ENCODE measurements at places on chromosomes 4 and X.

GRCh38 chr4:14446904-14447303 lies 555.4 kb upstream of the CPEB2 start:
- H3K36me3 ChIP-seq = no peaks in the 10 kb centered on the region
- no peaks in the 10 kb centered on the region for H3K27me3 ChIP-seq
- H3K27ac ChIP-seq = no peak overlapping the region

GRCh38 chr4:2574009-2574408 lies 37.6 kb downstream of the FAM193A start:
- no peak overlapping the region for H3K4me3 ChIP-seq
- H3K27me3 ChIP-seq = no peaks in the 10 kb centered on the region
- H3K36me3 ChIP-seq = no peaks in the 10 kb centered on the region
- no peaks in the 10 kb centered on the region for H3K4me1 ChIP-seq
- DNase-seq = no peak

DNA sequence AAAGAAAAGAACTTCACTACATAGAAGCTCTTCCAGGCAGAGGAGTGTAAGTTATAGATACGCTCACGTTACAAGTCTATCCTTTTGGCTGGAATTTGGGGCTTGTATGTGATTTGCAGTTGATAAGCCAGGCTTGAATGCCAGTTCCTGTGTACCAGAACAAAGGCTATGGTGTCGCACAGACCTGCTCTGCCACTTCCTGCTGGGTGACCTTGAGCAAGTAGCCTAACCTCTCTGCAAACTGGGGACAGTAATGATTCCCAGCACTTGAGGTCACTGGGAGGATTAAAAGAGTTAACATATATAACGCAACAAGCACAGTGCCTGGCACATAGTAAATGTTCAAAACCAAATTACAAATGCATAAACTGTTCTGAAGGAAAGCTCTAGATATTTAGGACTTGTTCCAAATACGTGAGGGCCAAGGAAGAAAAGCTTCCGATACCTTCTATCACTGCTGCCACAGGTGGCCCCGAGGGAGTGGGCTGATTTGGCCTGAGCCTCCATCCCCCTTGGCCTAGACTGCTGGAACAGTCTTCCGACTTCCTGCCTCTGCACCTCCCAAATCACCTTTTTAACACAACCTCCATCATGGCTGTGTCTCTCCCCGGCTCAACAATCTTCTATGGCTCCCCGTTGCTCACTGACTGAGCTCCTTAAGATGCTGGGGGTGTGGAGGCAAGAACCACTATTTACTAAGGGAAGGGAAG lies 1.3 kb upstream of the SOWAHD start:
- no peak for DNase-seq
- H3K27me3 ChIP-seq = no peaks in the 10 kb centered on the region

DNA sequence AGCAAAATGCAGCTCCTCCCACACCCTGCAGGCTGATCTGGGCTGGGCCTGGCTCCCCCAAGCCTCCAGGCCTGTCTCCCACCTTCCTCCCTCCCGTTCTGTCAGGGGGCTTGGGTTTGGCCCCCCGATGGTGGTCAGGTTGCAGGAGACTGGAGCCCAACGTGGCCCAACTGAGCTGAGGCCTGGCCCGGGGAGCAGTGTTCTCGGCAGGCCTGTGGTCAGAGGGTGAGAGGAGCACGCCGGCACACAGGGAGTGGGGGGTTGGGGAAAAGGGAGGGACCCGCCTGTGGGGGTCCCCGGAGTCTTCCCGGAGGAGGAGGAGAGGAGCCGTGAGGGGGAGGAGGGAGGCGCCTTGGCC lies 43.2 kb upstream of the NKX1-1 start:
- no peaks in the 10 kb centered on the region for H3K27me3 ChIP-seq
- no peak for DNase-seq
- H3K27ac ChIP-seq = no peak overlapping the region
- no peaks in the 10 kb centered on the region for H3K36me3 ChIP-seq

DNA sequence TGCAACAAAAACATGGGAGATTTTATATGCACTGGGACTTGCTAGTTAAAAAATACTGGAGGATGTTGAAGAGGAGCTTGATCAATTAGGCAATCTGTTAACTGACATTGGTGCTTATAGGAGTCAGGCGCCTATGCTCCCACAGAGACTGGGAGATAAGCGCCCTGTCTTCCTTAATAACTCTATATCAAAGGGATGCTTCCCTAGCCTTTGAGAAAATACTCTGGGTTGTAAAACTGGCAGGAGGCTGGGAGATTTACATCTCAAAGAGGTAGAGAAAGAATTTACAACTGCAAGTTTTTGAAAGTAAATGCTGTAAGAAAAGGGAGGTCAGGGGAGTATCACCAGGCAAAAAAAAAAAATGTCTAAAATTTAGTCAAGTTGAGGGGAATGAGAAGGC lies 325.4 kb downstream of the PCDH10 start:
- H3K4me1 ChIP-seq = no peaks in the 10 kb centered on the region
- no peaks in the 10 kb centered on the region for H3K27me3 ChIP-seq
- H3K27ac ChIP-seq = no peak overlapping the region
- H3K4me3 ChIP-seq = no peak overlapping the region
- DNase-seq = no peak

- H3K4me1 ChIP-seq = peaks cover 27% of the 10 kb centered on the region
- H3K4me3 ChIP-seq = no peak overlapping the region
- H3K27me3 ChIP-seq = no peaks in the 10 kb centered on the region
- no peak overlapping the region for H3K27ac ChIP-seq
- DNase-seq = peak; percentile 40
- H3K36me3 ChIP-seq = no peaks in the 10 kb centered on the region
Measured at GRCh38 chr4:56731857-56732256, 50.8 kb upstream of the HOPX start.

- no peak overlapping the region for H3K27ac ChIP-seq
- no peaks in the 10 kb centered on the region for H3K36me3 ChIP-seq
- no peak overlapping the region for H3K4me3 ChIP-seq
- DNase-seq = no peak
Measured at GRCh38 chr4:6339818-6340445, 70.3 kb downstream of the WFS1 start.

DNA sequence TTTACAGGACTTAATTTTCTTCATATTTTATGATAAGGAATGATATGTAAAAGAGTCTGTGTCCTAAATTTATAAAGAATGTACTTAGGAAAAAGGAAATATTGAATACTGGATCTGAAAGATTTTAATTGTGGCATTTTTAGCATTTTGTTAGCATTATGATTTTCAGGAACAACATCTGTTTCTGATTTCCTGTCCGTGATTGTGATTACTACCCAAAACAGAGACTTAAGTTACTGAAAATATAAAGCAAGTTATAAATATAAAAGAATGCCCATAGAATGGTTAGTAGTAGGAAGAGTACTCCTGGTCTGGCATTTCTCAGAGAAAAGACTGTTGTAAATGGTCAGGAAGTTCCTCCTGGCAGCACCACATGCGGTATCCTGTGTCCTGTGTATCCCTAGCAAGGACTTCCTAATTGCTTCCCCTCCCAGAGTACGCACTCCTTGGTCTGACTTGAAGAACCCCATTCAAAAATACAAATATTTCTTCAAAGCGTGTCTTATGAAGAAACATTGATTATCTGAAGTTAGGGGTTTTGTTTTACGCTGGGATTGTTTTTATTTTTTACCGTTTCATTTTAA lies 88.9 kb downstream of the RS1 start:
- DNase-seq = no peak
- H3K27me3 ChIP-seq = no peaks in the 10 kb centered on the region
- no peak overlapping the region for H3K4me3 ChIP-seq
- no peaks in the 10 kb centered on the region for H3K36me3 ChIP-seq
- H3K27ac ChIP-seq = no peak overlapping the region

- no peaks in the 10 kb centered on the region for H3K27me3 ChIP-seq
- H3K36me3 ChIP-seq = no peaks in the 10 kb centered on the region
- no peaks in the 10 kb centered on the region for H3K4me1 ChIP-seq
- no peak overlapping the region for H3K27ac ChIP-seq
- no peak for DNase-seq
Measured at GRCh38 chr4:184962125-184962638, 56.1 kb upstream of the HELT start.

DNA sequence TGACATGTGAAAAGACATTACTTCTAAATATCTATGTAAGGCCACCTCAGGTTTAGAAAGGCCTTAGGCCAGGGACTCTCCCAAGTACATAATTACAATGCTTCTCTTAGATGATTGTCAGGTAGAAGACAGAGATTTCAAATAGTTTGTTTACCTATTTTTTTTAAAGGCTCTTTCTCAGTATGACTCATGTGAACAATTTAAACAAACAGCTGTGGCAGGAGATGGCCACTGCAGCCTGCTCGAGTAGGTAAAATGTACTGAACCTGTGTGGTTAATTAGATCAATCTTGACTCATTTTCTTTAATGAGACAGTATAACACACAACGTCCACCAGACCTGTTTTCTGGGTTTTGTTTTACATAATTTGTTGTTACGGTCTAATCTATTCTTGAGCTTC lies 50.2 kb downstream of the LEF1 start:
- H3K4me1 ChIP-seq = peaks cover 39% of the 10 kb centered on the region
- no peak overlapping the region for H3K27ac ChIP-seq
- H3K27me3 ChIP-seq = no peaks in the 10 kb centered on the region
- H3K36me3 ChIP-seq = no peaks in the 10 kb centered on the region
- no peak overlapping the region for H3K4me3 ChIP-seq

GRCh38 chrX:6363188-6363587 lies 134.5 kb upstream of the NLGN4X start:
- DNase-seq = no peak
- no peaks in the 10 kb centered on the region for H3K36me3 ChIP-seq
- H3K4me1 ChIP-seq = no peaks in the 10 kb centered on the region
- H3K27ac ChIP-seq = no peak overlapping the region
- no peaks in the 10 kb centered on the region for H3K27me3 ChIP-seq

DNA sequence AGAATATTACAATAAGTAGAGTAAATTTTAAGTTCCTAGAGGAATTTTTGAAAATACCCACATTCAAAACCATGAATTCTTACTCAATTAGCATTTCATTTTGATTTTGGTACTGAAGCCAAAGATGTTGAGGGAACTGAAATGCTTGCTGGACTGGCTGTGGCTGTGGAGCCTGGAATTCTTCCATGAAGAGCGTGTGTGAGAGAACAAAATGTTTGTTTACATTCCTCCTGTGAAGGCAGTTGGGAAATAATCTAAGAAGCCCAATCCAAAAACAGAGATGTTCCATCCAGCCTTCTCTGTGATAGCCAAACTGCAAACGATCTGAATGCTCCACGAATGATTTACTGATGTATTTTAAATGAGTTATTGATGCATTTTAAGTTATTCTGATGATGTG lies 3.8 kb upstream of the ADH1B start:
- H3K27me3 ChIP-seq = no peaks in the 10 kb centered on the region
- H3K27ac ChIP-seq = peak overlapping the region; percentile 54
- no peaks in the 10 kb centered on the region for H3K36me3 ChIP-seq
- H3K4me3 ChIP-seq = no peak overlapping the region
- DNase-seq = peak; percentile 27

DNA sequence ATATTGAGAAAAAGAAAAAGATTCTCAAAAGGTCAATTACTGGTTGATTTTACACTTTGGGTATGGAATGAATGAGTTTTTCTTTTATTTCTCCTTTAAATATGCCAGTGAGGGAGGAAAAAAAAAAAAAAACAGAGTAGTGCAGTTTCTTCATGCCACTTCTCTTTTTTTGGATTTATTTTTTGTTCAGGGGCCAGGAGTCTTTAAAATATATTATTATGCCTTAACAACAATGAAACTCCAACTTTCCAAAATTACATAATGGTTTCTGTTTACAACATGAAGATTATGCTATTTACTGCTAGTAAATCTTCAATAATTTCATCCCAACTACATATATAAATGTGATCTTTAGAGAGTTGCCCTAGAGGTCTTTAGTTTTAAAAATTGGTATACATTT lies 31.9 kb downstream of the DTHD1 start:
- no peak overlapping the region for H3K27ac ChIP-seq
- no peak overlapping the region for H3K4me3 ChIP-seq
- H3K27me3 ChIP-seq = no peaks in the 10 kb centered on the region
- no peaks in the 10 kb centered on the region for H3K4me1 ChIP-seq
- no peaks in the 10 kb centered on the region for H3K36me3 ChIP-seq
- DNase-seq = no peak

DNA sequence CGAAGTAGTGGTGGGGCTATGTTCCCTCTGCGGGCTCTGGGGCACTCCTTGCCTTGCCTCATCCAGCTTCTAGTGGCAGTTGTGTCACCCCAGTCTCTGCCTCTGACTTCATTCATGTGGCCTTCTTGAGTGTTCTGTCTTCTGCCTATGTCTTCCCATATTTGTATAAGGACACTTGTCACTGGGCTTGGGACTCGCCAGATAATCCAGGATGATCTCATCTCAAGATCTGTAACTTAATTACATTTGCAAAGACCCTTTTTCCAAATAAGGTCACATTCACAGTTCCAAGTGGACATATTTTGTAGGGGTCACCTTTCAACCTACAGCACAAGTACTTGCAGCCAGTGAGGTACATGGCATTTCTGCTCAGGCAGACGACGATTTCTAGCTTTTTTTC lies 30.3 kb upstream of the CLDN24 start:
- H3K27ac ChIP-seq = no peak overlapping the region
- H3K36me3 ChIP-seq = no peaks in the 10 kb centered on the region
- H3K4me3 ChIP-seq = no peak overlapping the region
- no peak for DNase-seq
- no peaks in the 10 kb centered on the region for H3K4me1 ChIP-seq
- no peaks in the 10 kb centered on the region for H3K27me3 ChIP-seq

- H3K36me3 ChIP-seq = no peaks in the 10 kb centered on the region
- H3K27ac ChIP-seq = no peak overlapping the region
- no peaks in the 10 kb centered on the region for H3K4me1 ChIP-seq
- H3K4me3 ChIP-seq = no peak overlapping the region
Measured at GRCh38 chr4:188821500-188821899, 682.3 kb downstream of the TRIML1 start.

GRCh38 chr4:171239196-171239595 lies 574.0 kb upstream of the GALNTL6 start:
- no peaks in the 10 kb centered on the region for H3K36me3 ChIP-seq
- H3K27me3 ChIP-seq = no peaks in the 10 kb centered on the region
- no peak overlapping the region for H3K4me3 ChIP-seq
- no peak overlapping the region for H3K27ac ChIP-seq
- no peaks in the 10 kb centered on the region for H3K4me1 ChIP-seq
- DNase-seq = no peak

GRCh38 chr4:25120146-25120940 lies 39.9 kb downstream of the SEPSECS start:
- no peak overlapping the region for H3K27ac ChIP-seq
- H3K4me3 ChIP-seq = no peak overlapping the region
- peaks cover 6% of the 10 kb centered on the region for H3K36me3 ChIP-seq
- no peak for DNase-seq
- H3K27me3 ChIP-seq = no peaks in the 10 kb centered on the region

DNA sequence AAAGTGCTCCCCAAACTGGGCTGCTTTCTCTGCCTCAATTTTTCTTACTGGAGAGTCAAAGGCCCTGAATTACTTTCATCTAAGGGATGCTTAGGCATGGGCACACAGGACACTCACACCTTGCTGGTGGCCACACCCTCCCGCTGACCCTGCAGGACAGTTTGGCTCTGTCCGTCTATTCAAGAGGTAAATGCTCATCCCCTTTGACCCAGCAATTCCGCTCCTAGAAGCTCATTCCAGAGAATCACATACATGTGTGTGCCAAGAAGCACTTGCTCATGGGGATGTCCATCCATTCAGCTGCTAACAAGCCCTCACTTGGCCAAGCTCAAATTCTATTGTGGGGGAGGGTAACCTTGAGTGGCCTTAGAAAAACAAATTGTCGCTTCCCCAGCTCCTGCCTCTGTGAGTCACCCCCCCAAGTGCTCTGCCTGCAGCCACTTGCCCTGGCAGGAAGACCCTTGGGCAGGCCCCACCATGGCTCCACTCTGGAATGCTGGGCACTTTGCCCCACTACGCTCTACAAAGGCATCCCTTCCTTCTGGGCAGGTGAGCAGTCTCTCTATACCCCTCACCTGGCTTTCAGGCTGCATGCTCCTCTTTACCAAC lies 54.5 kb downstream of the HTRA3 start:
- H3K4me1 ChIP-seq = peaks cover 8% of the 10 kb centered on the region
- DNase-seq = no peak
- H3K36me3 ChIP-seq = no peaks in the 10 kb centered on the region
- H3K27me3 ChIP-seq = no peaks in the 10 kb centered on the region
- no peak overlapping the region for H3K27ac ChIP-seq
